ENCODE measurements at places on chromosomes 2 and 18.

DNA sequence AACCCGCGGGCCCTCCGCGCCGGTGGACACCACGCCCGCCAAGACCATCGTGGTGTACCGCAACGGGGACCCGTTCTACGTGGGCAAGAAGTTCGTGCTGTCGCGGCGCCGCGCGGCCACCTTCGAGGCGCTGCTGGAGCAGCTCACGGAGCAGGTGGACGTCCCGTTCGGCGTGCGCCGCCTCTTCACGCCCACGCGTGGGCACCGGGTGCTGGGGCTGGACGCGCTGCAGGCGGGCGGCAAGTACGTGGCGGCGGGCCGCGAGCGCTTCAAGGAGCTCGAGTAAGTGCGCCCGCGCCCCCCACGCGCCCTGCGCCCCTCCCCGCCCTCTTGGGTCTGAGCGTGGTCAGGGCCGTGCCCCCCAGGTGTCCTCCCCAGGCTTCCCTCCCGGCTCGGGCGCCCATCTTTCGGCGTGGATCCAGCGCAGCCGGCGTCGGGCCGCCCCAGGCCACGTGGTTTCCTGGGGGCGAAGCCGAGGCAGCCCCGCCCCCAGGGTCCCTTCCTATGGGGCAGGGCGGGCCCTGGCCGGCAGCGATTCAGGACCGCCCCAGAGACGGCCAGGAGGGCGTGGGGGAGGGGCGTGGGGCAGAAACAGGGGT lies 481 bp downstream of the DCDC2C start:
- DNase-seq: no peak

DNA sequence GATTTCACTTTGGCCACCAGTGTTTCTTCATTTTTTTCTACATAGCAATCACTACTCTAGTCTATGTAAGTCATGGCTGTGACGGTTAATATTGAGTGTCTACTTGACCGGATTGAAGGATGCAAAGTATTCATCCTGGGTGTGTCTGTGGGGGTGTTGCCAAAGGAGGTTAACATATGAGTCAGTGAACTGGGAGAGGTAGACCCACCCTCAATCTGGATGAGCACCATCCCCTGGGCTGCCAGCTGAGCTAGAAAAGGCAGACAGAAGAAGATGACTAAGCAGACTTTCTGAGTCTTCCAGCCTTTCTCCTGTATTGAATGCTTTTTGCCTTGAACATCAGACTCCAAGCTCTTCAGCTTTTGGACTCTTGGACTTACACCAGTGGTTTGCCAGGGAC lies 265.0 kb upstream of the SLC8A1 start:
- DNase-seq: no peak

DNA sequence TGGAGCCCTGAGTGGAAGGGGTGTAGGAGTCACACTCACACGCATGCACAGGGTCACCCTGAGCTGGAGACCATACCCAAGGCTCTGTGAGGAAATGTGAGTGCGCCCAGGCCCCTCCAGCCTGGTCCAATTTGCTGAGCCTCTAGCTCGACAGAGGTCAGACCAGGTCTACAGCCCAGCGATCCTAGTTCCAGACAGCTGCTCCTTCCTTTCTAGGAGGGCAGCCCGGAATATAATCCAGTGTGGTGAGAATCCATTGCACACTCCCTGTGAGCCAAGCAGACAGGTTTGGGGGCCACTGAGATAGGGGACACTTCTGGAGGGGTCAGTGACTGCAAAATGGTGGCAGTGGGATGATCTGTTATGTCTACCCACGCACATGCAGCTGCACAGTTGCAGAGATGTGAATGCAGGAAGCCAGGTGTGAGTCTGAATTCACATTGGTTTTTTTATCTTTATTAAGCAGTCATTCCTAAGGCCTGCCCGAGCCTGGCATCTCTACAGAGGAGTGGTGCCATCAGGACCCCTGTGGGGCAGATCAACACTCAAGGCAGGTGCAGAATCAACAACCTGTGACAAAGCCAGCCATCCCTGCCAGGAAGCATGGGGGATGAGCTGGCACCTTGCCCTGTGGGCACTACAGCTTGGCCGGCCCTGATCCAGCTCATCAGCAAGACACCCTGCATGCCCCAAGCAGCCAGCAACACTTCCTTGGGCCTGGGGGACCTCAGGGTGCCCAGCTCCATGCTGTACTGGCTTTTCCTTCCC lies at the start of gene GPR148:
TSS of gene GPR148 (plus strand) at position 522 of the 768 bp plus-strand sequence. CDS start at position 604, 82 bp downstream.
- no peak for DNase-seq

DNA sequence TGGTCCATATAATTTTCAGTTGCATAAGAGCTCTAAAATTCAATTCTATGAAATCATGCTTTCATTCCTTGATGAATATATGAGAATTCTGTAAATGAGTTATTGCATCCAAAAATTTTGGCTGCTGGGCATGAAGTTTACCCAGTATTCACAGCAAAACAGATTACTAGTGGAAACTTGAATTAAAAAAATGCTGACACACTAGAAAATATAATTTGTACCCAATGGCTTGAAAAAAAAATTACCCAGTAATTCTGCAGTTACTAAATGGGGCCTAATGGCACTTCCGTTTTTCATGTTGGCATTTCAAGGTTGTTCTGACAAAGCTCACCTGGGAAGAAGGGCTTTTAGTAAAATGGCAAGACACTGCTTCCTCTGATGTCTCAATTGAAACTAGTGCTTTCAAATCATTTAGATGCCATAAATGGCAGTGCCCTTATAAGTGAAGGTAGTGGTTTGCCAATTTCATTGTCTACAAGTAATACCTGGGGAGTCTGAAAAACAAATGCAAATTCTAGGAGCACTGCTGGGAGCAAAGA lies 343.6 kb downstream of the TDRD15 start:
- DNase-seq: no peak

DNA sequence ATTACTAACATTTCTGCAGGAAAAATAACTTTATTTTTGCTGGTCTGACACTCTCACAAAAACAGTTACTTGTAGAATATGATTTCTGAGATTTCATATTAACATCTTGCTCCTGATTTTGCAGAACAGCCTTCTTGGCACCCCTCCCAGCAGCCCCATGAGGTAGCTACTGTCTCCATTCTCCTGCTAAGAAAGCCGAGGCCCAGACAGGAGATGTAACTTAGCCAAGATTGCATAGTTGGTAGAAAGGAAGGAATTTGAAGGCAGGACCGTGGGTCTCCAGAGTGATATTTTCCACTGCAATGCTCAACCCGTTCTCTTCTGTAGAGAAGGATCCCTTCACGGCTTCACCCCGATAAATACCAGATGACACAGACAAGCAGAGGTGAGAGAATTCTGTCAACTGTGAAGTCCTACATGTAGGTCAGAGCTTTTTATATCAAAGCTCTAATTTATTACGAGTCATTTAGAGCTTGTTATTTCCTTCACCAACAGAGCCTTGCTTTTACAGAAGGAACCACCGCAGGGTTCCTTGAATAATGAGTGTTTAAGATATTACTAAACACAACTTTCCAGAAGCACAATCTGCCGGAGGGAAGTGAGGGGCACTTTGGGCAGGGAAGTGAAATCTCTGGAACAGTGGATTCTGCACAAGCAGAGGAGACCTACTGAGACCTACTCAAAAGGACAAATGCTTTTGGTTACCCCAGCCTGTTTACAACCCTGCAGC lies 48.0 kb upstream of the MYCN start:
- DNase-seq: no peak

All from stimulated activated CD4-positive, alpha-beta T cell treated with anti-CD3 and anti-CD28 coated beads, Interleukin-15, amount 100 ng/mL, for 1 hour (primary cell).